ENCODE measurements at places on chromosomes 6 and 20.

DNA sequence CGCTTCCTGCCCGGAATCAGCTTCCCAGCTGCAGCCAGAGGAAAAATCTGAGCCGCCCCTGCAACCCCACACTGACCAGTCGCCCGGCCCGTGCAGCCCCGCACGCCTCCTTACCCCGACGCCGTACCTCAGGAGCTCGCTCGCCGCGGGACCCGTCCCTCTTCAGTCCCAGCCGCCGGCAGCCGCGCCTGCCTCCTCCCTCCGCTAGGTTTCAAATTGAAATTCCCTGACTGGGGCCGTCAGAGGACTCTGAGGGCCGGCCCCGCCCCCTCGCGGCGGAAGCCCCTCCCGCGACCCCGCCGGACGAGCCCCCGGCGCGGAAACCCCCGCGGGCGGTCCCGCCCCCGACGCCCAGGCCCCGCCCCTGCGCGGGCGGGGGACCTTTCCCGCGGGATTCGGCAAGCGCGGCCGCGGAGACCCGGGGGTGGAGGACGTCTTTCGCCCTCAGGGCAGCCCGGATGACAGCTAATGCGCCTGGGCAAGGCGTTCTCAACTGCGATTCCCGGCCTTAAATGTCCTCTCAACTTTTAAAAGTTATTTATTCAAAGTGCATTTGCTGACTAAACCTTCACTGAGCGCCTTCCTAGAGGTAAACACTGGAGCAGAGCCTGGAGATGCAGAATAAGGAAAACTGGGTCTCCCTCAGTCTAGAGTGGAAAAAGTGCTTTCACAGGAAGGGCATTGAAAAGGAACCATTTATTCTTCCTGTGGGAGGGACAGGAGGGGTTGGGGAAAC lies at the start of gene EPB41L2:
EPB41L2 (minus strand) TSS at position 218 of the 736 bp plus-strand sequence. CDS start 106,760 bp downstream, outside the sequence.
- peak; percentile 80 for DNase-seq
- no peaks in the 10 kb centered on the region for H3K36me3 ChIP-seq
- peak within 1 kb of the TSS; percentile 30 for H3K27ac ChIP-seq
- peaks cover 17% of the 10 kb centered on the region for H3K4me1 ChIP-seq
- H3K4me3 ChIP-seq = peak within 1 kb of the TSS; percentile 90
- H3K27me3 ChIP-seq = no peaks in the 10 kb centered on the region

DNA sequence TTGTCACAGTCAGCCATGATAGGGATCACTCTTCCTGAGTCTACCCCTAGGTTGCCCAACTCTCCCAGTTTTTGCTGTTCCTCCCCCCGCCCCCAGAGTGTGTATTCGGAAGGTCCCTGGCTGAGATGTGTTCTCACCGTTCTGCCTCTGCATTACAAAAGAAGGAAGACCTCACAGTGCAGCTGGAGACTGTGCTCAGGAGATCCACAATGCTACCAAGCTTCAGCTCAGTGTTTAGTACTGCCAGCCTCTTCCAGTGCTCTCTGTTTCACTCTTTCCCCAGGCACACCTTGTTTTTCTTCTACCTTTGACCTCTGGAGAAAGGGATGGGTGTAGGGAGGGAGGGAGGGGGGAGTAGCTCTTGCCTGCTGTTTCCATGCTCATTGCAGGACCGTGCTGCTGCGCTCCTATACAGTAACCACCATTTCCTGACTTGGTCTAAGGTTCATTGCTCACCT lies 13.4 kb upstream of the MOCS1 start:
- no peaks in the 10 kb centered on the region for H3K36me3 ChIP-seq
- no peaks in the 10 kb centered on the region for H3K4me1 ChIP-seq
- DNase-seq = no peak
- no peak overlapping the region for H3K27ac ChIP-seq
- no peak overlapping the region for H3K4me3 ChIP-seq

- H3K27ac ChIP-seq = no peak overlapping the region
- no peaks in the 10 kb centered on the region for H3K36me3 ChIP-seq
- DNase-seq = no peak
- peaks cover 16% of the 10 kb centered on the region for H3K27me3 ChIP-seq
These were observed 71.5 kb downstream of the NDUFAF5 start for GRCh38 chr20:13856354-13856753.

DNA sequence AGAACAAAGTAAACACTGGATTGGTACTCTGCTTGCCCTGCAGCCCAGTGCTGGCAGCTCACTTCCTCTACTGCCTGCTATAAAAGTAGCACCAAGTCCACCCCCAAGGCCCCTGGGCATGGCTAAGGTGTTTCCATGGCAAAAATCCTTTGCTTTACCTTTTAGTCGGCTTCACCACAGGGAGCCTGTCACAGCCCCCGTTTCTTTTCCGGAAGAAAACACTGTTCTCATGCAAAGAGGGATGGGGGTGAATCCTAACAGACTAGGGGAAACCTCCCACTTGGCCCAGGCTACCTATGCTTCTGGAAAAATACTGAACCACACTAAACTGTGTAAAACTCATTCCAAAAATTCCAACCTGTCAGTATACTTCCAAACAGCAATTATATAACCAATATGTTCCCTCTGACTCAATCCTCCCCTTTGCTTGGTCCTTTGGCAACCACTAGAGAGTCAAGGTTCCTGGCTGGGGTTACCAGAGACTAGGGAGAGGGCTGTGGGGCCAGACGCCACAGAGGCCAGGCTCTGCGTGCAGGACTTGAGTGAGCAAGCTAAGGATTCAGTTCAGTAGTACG lies 16.1 kb downstream of the PPIL1 start:
- H3K4me1 ChIP-seq = peaks cover 7% of the 10 kb centered on the region
- no peak overlapping the region for H3K4me3 ChIP-seq
- no peaks in the 10 kb centered on the region for H3K27me3 ChIP-seq
- H3K36me3 ChIP-seq = peaks cover 78% of the 10 kb centered on the region
- DNase-seq = no peak
- no peak overlapping the region for H3K27ac ChIP-seq

GRCh38 chr6:157445277-157446009 lies 64.5 kb downstream of the ZDHHC14 start:
- H3K4me3 ChIP-seq = no peak overlapping the region
- no peak for DNase-seq
- no peaks in the 10 kb centered on the region for H3K4me1 ChIP-seq
- H3K27me3 ChIP-seq = no peaks in the 10 kb centered on the region
- H3K36me3 ChIP-seq = no peaks in the 10 kb centered on the region
- H3K27ac ChIP-seq = no peak overlapping the region

GRCh38 chr6:5515200-5515599 lies 253.9 kb downstream of the FARS2 start:
- no peaks in the 10 kb centered on the region for H3K27me3 ChIP-seq
- DNase-seq = no peak
- no peak overlapping the region for H3K27ac ChIP-seq
- peaks cover 38% of the 10 kb centered on the region for H3K4me1 ChIP-seq
- no peaks in the 10 kb centered on the region for H3K36me3 ChIP-seq
- H3K4me3 ChIP-seq = no peak overlapping the region

DNA sequence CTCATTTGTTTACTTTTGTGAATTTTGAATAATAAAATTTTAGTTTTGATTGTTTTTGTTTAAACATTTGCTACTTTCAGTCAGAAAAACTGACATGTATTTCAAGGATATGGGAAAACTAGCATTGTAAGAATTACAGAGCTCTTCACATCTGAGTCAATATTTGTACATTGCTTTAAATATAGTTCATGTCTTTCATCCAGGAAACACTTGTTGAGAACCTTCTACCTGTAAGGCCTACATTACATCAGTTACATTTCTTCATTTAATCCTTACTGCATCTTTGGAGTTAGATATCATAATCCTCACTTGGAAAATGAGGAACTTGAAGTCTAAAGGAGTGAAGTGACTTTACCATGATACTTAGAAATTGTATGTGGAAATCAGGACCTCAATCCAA lies 242.9 kb downstream of the KCNQ5 start:
- DNase-seq = no peak
- H3K4me1 ChIP-seq = peaks cover 15% of the 10 kb centered on the region
- H3K27me3 ChIP-seq = no peaks in the 10 kb centered on the region
- peaks cover 11% of the 10 kb centered on the region for H3K36me3 ChIP-seq

DNA sequence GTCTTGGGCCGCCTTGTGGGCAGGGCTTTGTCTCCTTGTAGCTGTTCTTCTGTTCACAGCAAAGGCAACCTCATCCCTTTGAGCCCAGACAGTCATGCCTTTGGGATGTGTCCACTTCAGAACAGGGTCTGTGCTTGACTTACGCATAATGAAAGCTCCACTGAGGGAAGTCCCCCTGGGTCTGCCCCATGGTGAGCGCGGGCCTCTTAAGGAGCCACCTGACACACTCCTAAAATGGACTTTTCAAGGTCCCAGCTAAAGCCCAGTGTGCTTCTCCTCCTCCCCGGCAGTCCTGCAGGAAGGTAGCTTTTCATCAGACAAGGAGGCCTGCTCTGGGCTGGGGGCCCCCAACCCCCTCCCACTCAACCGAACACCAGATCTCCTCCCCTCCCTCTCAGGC lies 24.9 kb upstream of the PMEPA1 start:
- H3K4me3 ChIP-seq = no peak overlapping the region
- H3K27ac ChIP-seq = no peak overlapping the region
- no peaks in the 10 kb centered on the region for H3K4me1 ChIP-seq
- no peaks in the 10 kb centered on the region for H3K36me3 ChIP-seq

DNA sequence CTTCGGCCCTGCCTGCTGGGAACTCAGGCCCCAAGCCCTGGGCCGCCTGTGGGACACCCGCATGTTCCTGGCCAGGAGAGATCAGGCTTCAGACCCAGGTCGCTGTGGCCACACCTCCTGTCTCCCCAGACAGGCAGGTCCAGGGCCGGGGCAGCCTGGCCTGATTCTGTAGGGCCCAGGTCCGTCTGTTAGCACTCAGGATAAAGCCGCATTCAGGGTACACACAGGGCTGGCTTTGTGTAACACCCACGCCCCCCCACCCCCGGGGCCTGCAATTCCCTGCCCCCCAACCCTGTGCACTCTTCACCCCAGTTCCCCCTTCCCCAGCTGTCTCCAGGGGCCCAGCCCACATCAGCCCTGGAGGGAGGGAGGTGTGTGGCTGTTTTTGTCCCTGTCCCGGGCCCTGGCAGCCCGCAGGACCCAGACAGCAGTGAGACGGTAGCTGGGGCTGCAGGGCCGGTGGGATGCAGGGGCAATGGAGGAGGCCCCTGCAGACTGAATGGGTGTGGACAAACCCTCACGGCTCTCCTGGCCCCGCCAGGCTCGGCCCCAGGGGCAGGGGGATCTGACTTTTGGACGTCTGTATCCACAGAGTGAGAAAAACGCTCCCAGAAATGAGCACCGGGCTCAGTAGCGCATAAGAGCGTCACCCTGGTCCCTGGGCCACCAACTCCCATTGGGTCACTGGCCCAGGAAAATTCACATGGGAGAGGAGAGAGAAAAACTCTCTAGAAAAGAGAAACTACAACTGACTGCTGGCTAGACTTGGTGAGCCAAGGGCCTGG lies 42.4 kb upstream of the ZBP1 start:
- H3K27me3 ChIP-seq = no peaks in the 10 kb centered on the region
- H3K36me3 ChIP-seq = no peaks in the 10 kb centered on the region
- peaks cover 39% of the 10 kb centered on the region for H3K4me1 ChIP-seq
- H3K4me3 ChIP-seq = no peak overlapping the region
- no peak overlapping the region for H3K27ac ChIP-seq

DNA sequence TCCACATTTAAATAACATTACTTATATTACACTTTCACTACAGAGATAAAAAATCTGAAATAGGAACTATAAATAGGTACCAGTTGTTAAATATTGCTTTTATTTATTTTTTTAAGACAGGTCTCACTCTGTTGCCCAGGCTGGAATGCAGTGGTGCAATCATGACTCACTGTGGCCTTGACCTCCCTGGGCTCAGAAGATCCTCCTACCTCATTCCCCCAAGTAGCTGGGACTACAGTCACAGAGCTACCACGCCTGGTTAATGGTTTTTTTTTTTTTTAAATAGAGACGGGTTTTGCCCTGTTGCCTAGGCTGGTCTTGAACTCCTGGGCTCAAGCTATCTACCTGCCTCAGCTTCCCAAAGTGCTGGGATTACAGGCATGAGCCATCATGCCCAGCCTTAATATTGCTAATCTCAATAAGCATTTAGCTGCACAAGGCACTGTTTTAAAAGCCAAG lies 17.3 kb downstream of the EEF1E1 start:
- no peak overlapping the region for H3K27ac ChIP-seq
- peaks cover 68% of the 10 kb centered on the region for H3K36me3 ChIP-seq
- DNase-seq = no peak
- H3K27me3 ChIP-seq = no peaks in the 10 kb centered on the region

GRCh38 chr6:105909106-105909505 lies 177.0 kb upstream of the PRDM1 start:
- H3K4me3 ChIP-seq = no peak overlapping the region
- H3K4me1 ChIP-seq = no peaks in the 10 kb centered on the region
- H3K27me3 ChIP-seq = peaks cover 3% of the 10 kb centered on the region
- no peak overlapping the region for H3K27ac ChIP-seq

GRCh38 chr6:122392564-122393350 lies 6.7 kb upstream of the HSF2 start:
- H3K4me3 ChIP-seq = no peak overlapping the region
- no peaks in the 10 kb centered on the region for H3K36me3 ChIP-seq
- DNase-seq = no peak
- no peak overlapping the region for H3K27ac ChIP-seq
- H3K4me1 ChIP-seq = no peaks in the 10 kb centered on the region

GRCh38 chr20:21528870-21529269 lies 15.0 kb upstream of the NKX2-2 start:
- no peak overlapping the region for H3K4me3 ChIP-seq
- no peak overlapping the region for H3K27ac ChIP-seq
- H3K36me3 ChIP-seq = no peaks in the 10 kb centered on the region
- no peak for DNase-seq

GRCh38 chr6:145559836-145560235 lies 175.5 kb downstream of the EPM2A start:
- no peak for DNase-seq
- no peak overlapping the region for H3K27ac ChIP-seq
- H3K27me3 ChIP-seq = no peaks in the 10 kb centered on the region
- no peaks in the 10 kb centered on the region for H3K36me3 ChIP-seq
- H3K4me3 ChIP-seq = no peak overlapping the region

GRCh38 chr6:125277838-125278237 lies 23.9 kb downstream of the HDDC2 start:
- H3K4me1 ChIP-seq = peaks cover 26% of the 10 kb centered on the region
- H3K4me3 ChIP-seq = no peak overlapping the region
- no peaks in the 10 kb centered on the region for H3K27me3 ChIP-seq

DNA sequence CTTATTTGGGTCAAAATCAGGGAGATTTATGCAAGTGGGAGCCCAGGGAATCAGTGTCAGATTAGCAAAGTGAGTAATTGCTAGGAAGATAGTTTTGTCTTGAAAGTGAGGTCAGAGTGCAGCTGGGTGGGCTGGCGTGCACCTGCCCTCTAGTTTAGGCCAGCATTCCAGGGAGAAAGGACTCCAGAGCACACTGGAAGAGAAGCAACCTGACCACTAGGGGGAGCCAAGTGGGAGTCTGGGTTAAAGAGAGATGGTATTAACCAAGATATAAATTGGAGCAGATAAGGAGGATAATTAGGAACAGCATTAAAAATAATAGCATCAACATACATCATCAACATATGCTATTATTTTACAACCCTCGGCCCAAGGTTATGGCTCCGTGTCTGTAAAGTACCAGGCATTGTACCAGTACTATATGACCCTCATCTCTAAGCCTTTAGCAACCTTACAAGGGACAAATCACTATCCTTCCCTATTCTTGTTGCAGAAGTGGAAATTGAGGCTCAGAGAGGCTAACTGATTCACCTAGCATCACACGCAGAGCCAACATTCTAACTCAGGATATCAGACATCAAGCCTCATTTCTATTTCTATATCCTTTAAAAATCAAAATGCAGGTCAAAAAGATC lies 57.8 kb downstream of the SLC2A10 start:
- H3K4me3 ChIP-seq = no peak overlapping the region
- H3K36me3 ChIP-seq = no peaks in the 10 kb centered on the region
- peaks cover 33% of the 10 kb centered on the region for H3K27me3 ChIP-seq
- H3K4me1 ChIP-seq = no peaks in the 10 kb centered on the region
- no peak overlapping the region for H3K27ac ChIP-seq

GRCh38 chr6:105161421-105161820 lies 18.4 kb downstream of the POPDC3 start:
- no peaks in the 10 kb centered on the region for H3K4me1 ChIP-seq
- no peak overlapping the region for H3K27ac ChIP-seq
- no peak overlapping the region for H3K4me3 ChIP-seq
- DNase-seq = no peak
- H3K27me3 ChIP-seq = peaks cover 31% of the 10 kb centered on the region
